ENCODE measurements at places on chromosomes 6 and 20. TPM values are rescaled to one million over a fixed set of nuclear protein-coding genes. Genes with fewer than 3 reads are reported as not detected.

- no peaks in the 10 kb centered on the region for H3K27me3 ChIP-seq
- H3K4me1 ChIP-seq: no peaks in the 10 kb centered on the region
- no peak overlapping the region for H3K4me3 ChIP-seq
- DNase-seq: no peak
- peaks cover 4% of the 10 kb centered on the region for H3K36me3 ChIP-seq
- no peak overlapping the region for H3K27ac ChIP-seq
These were observed 242.1 kb downstream of the PRKN start for GRCh38 chr6:162485464-162485863.

GRCh38 chr20:21546355-21546754 lies 32.5 kb upstream of the NKX2-2 start:
- DNase-seq: no peak
- no peak overlapping the region for H3K27ac ChIP-seq
- H3K36me3 ChIP-seq: no peaks in the 10 kb centered on the region
- no peaks in the 10 kb centered on the region for H3K4me1 ChIP-seq
- H3K4me3 ChIP-seq: no peak overlapping the region
- H3K27me3 ChIP-seq: peaks cover 19% of the 10 kb centered on the region

RSPH4A gene
- not detected for total RNA-seq

GRCh38 chr20:61998343-61999121 lies 67.1 kb downstream of the TAF4 start:
- no peaks in the 10 kb centered on the region for H3K4me1 ChIP-seq
- H3K4me3 ChIP-seq: no peak overlapping the region
- peaks cover 60% of the 10 kb centered on the region for H3K36me3 ChIP-seq
- H3K27ac ChIP-seq: no peak overlapping the region

DNA sequence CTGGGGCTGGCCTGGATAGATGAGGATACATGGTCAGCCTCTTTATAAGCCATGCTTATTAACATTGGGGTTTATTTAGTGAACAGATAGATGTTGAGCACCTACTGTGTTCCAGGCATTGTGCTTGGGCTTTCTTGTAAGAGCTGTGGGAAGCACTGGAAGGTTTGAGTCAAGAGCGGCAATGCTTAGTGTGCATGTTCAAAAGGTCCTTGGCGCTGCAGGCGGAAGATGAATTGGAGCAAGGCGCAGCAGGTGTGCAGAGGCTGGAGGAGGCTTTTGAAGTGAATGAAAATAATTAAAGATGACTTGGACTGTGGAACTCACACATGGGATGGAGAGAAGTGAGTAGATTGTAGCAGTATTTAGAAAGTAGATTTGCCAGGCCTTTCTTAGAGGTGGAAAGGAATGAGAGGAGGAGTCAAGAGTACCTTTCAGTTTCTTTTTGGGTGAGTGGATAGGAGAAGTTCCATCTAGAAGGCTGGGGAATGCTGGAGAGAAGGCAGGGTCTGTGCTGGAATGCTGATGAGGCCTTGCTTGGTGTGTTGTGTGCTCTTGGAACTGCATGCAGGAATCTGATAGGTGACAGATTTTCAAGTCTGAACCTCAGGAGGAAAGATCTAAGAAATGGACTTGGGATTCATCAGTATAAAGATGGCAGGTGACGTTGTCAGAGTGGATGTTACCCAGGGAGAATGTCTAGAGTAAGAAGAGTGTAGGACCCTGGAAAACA lies 26.4 kb downstream of the SNX9 start:
- peaks cover 7% of the 10 kb centered on the region for H3K36me3 ChIP-seq
- no peaks in the 10 kb centered on the region for H3K27me3 ChIP-seq
- peak overlapping the region; percentile 60 for H3K27ac ChIP-seq
- peaks cover 58% of the 10 kb centered on the region for H3K4me1 ChIP-seq

DNA sequence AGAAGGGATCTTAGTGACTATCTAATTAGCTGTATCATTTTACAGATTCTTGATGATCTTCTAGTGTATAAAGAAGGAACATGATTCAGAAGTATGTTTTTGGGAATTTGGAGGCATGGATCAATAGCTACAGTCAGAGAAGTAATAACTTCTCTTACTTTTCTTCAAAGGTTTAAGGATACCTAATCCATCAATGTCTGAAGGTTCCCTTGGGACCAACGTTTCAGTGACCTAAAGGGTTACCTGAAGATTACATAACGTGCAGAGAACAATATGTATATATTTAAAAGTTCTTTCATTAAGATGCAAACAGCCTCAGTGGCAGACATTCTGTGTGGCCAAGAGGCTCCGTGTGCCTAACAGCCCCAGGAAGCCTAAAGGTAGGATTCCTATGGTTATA lies 3.2 kb downstream of the HDAC2 start:
- no peaks in the 10 kb centered on the region for H3K27me3 ChIP-seq
- peaks cover 54% of the 10 kb centered on the region for H3K4me1 ChIP-seq
- no peaks in the 10 kb centered on the region for H3K36me3 ChIP-seq

C20orf202 gene
- not detected for total RNA-seq

DNA sequence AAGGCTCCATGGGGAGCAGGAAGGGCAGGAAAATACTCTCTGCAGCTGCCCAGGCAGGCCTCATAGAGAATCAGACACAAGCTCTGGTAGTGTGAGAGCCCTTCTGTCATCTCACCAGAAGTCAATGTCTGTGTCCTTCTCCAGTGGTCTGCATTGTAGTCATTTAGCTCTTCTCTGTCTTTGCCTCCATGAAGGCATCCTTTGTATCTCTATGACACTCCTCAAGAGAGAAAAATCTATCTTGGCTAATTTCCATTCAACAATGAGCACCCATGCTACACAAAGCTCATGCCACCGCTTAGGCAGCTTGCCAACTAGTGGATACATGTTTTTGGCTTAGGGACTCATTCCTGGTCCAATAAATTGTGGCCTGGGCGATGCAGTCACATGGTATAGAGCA lies 92.1 kb downstream of the RNF217 start:
- no peak overlapping the region for H3K4me3 ChIP-seq
- H3K27ac ChIP-seq: no peak overlapping the region
- DNase-seq: no peak
- H3K4me1 ChIP-seq: peaks cover 69% of the 10 kb centered on the region

TRIM15 gene
- not detected for total RNA-seq

SNAP25 gene
- 0.65 TPM for total RNA-seq

- no peaks in the 10 kb centered on the region for H3K4me1 ChIP-seq
- H3K27ac ChIP-seq: no peak overlapping the region
- H3K27me3 ChIP-seq: no peaks in the 10 kb centered on the region
- peaks cover 19% of the 10 kb centered on the region for H3K36me3 ChIP-seq
- H3K4me3 ChIP-seq: no peak overlapping the region
These were observed 552.4 kb downstream of the RFPL4B start for GRCh38 chr6:112899541-112899940.

DNA sequence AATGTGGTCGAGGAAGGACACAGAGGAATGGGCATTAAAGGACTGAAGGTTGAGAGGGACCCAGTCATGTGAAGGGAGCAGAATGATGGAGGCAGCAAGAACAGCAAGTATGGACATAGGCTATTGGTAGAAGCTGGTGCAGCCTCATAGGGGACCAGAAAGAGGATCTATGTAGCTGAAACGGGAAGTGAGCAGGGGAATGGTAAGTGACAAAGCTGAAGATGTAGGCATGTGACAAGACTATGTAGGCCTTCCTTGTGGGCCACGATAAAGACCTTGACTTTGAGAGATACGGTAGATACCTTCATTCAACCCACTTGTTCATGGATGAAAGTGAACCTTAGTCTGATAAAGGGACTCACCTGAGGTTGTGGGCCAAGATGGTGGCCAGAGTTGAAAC lies 3.5 kb downstream of the CTNNBL1 start:
- H3K36me3 ChIP-seq: peaks cover 3% of the 10 kb centered on the region
- peaks cover 26% of the 10 kb centered on the region for H3K4me1 ChIP-seq
- no peaks in the 10 kb centered on the region for H3K27me3 ChIP-seq
- H3K4me3 ChIP-seq: no peak overlapping the region

EEF1A2 gene
- 0.34 TPM for total RNA-seq

DNA sequence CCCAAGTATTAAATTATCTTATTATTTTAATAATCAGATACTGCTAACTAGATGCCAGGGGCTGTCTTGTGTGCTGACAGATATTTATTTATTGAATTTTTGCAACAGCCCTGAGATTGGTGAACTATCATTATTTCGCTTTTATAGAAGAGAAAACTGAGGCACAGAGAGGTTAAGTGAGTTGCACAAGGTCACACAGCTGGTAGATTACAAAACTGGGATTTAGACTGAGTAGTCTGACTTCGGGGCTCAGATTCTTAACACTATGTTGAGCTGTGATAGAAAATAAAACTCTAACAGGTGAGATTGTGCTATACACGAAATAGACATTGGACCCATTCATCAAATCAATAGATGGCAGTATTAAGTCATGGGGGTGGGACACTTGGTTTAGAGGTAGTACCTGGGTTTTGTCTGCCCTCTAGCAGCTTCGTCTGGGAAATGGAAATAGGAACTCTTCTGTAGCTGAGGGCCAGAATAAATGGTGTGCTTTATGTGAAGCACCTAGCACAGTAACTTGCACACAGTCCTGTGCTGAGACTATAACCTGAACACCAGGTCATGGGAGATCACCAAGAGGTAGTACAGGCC lies 113.4 kb downstream of the B3GAT2 start:
- no peak for DNase-seq
- H3K27ac ChIP-seq: no peak overlapping the region
- no peaks in the 10 kb centered on the region for H3K4me1 ChIP-seq
- H3K36me3 ChIP-seq: peaks cover 8% of the 10 kb centered on the region

TBXT gene
- total RNA-seq: not detected

DNA sequence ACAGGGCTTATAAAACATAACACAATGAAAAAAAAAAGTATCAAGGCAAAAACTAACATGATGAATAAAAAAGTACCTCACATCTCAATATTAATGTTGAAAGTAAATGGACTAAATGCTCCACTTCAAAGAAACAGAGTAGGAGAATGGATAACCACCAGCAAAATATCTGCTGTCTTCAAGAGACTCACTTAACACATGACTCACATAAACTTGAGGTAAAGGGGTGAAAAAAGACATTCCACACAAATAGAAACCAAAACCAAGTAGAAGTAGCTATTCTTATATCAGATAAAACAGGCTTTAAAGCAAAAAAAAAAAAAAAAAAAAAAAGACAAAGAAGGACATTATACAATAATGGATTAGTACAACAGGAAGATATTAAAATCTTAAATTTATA lies 86.9 kb downstream of the TBC1D32 start:
- H3K27me3 ChIP-seq: no peaks in the 10 kb centered on the region
- H3K36me3 ChIP-seq: peaks cover 32% of the 10 kb centered on the region
- H3K4me3 ChIP-seq: no peak overlapping the region
- no peak for DNase-seq
- H3K4me1 ChIP-seq: no peaks in the 10 kb centered on the region

- H3K36me3 ChIP-seq: no peaks in the 10 kb centered on the region
- no peaks in the 10 kb centered on the region for H3K27me3 ChIP-seq
- H3K4me3 ChIP-seq: peak overlapping the region; percentile 93
- H3K27ac ChIP-seq: peak overlapping the region; percentile 96
- peaks cover 48% of the 10 kb centered on the region for H3K4me1 ChIP-seq
- no peak for DNase-seq
These were observed 1.7 kb downstream of the AMD1 start for GRCh38 chr6:110876170-110876773.

SLC22A7 gene
- total RNA-seq: not detected

- DNase-seq: no peak
- H3K4me3 ChIP-seq: no peak overlapping the region
- no peak overlapping the region for H3K27ac ChIP-seq
These were observed 121.4 kb upstream of the TCF21 start for GRCh38 chr6:133767357-133767970.

AIF1 gene
- not detected for total RNA-seq

DNA sequence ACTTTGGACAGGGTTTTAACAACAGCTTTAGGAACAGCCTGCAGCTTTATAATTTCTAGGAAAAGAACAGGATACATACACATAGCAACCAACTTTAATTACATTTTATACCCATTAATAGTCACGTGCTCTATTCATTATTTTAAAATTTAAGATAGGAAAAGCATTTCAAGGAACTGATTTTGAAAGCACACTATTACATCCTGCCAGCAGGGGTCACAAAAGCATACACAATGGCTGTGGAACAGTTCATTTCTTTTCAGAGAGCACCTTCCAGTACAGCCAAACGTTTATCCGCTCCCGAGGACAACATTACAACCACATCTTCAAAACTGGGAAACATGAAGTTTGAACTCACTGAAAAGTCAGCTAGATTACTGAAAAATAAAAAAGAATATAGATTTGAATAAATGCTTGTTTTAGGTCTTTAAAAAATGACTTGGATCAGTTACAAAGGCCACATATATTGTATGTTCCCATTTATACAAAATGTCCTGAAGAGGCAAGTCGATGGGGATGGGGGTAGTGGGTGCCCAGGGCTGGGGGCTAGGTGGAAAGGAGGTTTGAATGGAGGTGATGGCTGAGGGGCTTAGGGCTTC lies 104.6 kb upstream of the EXOC2 start:
- no peaks in the 10 kb centered on the region for H3K36me3 ChIP-seq
- peaks cover 79% of the 10 kb centered on the region for H3K27me3 ChIP-seq
- H3K27ac ChIP-seq: no peak overlapping the region
- DNase-seq: no peak

DNA sequence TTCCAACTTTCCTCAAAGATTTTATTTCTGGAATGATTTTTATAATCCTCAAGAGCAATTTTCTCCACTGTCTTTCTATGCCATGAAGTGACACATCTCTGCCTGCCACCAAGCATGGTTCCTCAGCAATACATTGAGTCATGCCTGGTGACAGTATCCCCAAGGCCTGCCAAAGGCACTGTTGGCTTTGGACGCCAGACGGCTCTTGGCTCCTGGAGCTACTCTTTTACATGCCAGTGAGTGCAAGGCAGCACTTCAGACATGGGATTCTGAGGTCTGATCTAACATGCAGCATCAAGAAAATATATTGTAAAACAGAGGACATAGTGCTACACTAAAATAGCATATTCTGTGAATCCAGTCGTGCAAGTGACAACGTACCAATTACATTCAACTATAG lies 20.1 kb upstream of the PLEKHG1 start:
- no peaks in the 10 kb centered on the region for H3K36me3 ChIP-seq
- no peak overlapping the region for H3K27ac ChIP-seq

GRCh38 chr6:12420626-12421025 lies 130.5 kb downstream of the EDN1 start:
- H3K4me1 ChIP-seq: peaks cover 14% of the 10 kb centered on the region
- DNase-seq: no peak
- H3K27ac ChIP-seq: no peak overlapping the region
- no peak overlapping the region for H3K4me3 ChIP-seq

DNA sequence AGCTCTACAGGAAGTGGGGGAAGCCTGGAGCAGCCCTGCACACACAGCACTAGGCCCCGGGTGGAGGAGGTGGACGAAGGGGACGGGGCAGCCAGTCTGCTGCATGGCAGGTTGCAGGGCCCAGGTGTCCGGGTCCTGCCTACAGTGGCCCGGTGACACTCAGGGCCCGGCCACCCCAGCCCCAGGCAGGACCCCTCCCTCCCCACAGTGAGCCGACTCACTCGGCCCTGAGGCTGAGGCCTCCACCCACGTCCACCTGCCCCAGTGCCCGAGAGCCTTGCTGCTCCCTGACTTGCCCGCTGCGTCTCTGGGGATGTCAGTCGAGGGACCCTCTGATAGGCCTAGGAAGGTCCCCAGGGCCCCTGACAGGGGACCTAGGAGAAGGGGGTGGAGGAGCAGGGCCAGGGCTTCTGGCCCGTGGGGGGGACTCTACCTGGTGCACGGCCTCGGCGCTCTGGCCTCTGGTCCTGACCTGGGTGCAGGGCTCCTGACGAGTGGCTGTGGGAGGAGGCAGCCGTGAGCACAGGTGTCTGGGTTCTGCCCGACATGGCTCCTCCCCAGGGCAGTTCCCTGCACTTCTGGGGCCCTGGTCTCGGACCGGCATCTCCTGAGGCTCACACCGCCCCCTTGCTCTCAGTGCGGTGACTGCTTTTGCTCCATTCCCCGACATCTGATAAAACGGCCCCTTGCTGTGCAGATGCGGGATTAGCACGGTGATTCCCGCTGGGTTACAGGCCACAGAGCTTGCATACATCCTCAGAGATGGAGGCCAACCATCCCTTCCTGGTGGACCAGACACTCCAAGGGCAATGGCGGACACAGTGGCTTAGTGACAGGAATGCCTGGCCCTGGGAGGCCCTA lies 20.1 kb downstream of the FRMD1 start:
- H3K4me1 ChIP-seq: peaks cover 11% of the 10 kb centered on the region
- no peak overlapping the region for H3K4me3 ChIP-seq
- peaks cover 2% of the 10 kb centered on the region for H3K27me3 ChIP-seq
- H3K27ac ChIP-seq: no peak overlapping the region
